ENCODE measurements at places on chromosomes 1 and 21.
A peak's percentile ranks its signal among the peaks of the same experiment; 100 is the strongest.

- no peak for DNase-seq
Observed at GRCh38 chr1:19448491-19449439, 36.6 kb downstream of the CAPZB start.

- DNase-seq: no peak
Observed at GRCh38 chr1:219798283-219799030, 129.9 kb downstream of the SLC30A10 start.

GRCh38 chr1:1630191-1630964 is 1.6 kb upstream of the MMP23B start:
- peak; percentile 86 for DNase-seq

GRCh38 chr1:243528459-243529121 is 272.7 kb downstream of the SDCCAG8 start:
- no peak for DNase-seq

DNA sequence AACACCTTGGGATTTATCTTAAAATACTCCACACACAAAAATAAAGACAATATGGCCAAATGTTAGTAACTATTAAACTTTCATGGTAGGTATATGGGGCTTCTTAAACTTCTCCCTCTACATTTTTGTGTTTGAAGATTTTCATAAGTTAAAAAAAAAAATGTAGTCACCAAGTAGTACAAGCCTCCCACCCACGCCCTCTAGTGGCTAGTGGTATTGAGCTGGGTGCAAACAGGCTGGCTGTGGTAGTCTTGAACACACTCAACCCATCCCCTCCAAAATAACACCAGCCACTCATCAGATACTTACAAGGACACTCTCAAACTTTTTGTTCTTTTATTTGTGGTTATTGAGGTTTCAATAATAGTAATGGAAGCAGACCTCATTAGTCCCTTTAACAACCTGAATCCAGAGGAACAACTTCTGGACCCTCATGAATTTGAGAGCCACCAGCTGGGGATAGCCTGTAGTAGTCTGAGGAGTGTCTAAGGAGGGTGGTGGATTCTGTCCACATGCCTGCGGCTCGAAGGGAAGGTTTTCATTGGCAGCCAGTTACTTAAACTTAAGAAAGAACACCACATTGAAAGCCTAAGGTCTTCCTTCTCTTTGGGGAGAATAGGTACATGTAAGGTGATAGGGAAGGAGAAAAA is 15.6 kb downstream of the RD3 start:
- peak; percentile 61 for DNase-seq

- no peak for DNase-seq
Observed at GRCh38 chr1:119747451-119747850, 21.3 kb downstream of the HMGCS2 start.

- DNase-seq: no peak
Observed at GRCh38 chr1:26932531-26932930, 11.0 kb downstream of the NUDC start.

GRCh38 chr1:68116643-68117235 is 66.3 kb upstream of the DIRAS3 start:
- peak; percentile 15 for DNase-seq

GRCh38 chr1:28139025-28139712 is 37.3 kb downstream of the PTAFR start:
- DNase-seq: no peak

- DNase-seq: no peak
Observed at GRCh38 chr1:234770924-234771540, 161.1 kb upstream of the IRF2BP2 start.

GRCh38 chr1:197948926-197949899 is 32.0 kb downstream of the LHX9 start:
- DNase-seq: peak; percentile 21
